ENCODE measurements at places on chromosomes 3 and 15.
A peak's percentile ranks its signal among the peaks of the same experiment; 100 is the strongest.

DNA sequence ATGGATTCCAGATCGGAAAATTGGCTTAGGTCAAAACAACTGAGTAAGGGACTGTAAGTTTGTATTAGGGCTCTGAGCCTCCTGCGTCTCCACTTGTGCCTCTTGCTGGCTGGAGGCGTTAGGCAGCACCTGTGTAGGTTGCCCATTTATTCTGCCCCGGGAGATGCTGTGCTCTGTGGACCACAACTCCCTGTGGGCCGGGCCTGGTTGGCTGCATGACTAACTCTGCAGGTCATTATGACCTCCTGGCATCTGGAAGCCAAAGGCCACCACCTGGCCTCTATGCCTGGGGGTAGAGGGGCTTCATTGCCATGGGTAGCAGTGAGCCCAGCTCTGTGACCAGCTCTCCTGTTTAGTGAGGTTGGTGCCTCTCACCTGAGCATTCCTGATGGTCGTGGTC, 36.0 kb upstream of the BDH1 start:
- no peak overlapping the region for H3K4me3 ChIP-seq
- H3K36me3 ChIP-seq: no peaks in the 10 kb centered on the region
- H3K27ac ChIP-seq: no peak overlapping the region

DNA sequence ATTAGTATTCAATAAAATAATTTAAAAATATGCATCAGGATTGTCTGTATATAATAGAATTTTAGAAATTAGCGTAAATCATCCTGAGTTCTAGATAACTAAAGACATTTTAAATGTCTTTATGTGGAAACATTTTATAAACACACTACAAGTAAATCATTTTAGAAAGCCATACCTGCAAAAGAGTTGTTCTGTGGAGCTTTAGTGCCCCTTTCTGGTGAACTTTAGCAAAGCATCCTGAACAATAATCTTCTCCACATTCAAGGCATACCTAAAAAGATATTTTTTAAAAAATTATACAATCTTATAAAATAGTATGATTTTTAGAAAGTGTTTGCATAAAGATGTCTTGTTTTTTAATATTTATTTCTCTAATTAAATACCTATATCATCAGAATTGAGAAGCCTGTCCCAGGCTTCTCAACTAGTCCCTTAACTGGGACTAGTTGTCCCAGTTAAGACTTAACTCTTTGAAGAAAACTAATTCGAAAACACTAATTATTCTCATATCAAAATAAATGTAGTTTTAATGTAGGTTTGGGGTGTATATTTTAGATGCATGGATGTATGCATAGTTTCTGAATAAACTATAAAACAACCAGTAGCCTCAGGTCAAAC, 29.7 kb downstream of the ZBBX start:
- H3K4me1 ChIP-seq: no peaks in the 10 kb centered on the region
- no peaks in the 10 kb centered on the region for H3K36me3 ChIP-seq
- no peak for DNase-seq
- no peak overlapping the region for H3K27ac ChIP-seq

DNA sequence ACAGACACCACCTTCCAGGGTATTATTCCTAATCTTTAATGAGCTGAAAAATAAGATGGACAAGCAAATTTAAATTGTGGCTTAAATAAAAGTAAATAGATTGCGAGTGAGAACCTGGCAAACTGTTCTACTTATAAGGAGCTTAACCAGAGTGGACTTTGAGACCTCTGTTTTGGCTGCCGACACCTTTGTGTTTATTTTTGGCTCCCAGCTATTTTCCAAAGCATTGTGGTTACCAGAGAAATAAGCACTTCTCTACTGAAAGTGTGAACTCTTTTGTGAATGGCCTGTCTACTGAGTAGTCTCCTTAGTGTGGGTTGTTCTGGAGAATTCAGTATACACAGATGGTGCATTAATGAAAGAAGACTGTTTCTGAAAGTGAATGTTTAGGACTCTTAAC, 109.4 kb downstream of the ATP8B4 start:
- H3K27me3 ChIP-seq: no peaks in the 10 kb centered on the region
- no peak overlapping the region for H3K27ac ChIP-seq
- no peaks in the 10 kb centered on the region for H3K36me3 ChIP-seq
- DNase-seq: no peak

DNA sequence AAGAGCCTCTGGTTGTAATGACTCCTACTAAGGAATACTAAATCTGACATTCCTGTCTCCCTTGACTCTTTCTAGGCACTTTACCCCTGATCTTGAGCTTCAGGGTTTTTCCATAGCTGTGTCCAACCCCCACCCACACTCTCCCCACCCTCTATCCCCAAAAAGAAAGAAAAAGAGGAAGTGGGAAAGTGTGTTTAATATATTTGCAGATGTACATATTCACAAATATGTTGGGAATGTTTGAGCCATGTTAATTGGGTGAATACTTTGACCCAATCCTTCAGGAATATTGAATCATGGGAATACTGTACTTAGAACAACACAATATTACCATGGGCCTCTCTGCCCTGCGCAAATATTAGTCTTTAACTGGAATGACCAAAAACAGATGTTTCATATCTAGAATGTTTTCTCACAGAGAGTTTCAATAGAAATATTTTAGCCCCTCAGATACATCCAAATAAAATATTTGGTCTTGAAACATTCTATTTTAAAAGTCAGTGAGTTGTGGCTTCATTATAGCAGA, 19.8 kb upstream of the PFN2 start:
- no peak overlapping the region for H3K4me3 ChIP-seq
- no peak for DNase-seq
- H3K4me1 ChIP-seq: peaks cover 32% of the 10 kb centered on the region
- peaks cover 17% of the 10 kb centered on the region for H3K36me3 ChIP-seq
- no peak overlapping the region for H3K27ac ChIP-seq

DNA sequence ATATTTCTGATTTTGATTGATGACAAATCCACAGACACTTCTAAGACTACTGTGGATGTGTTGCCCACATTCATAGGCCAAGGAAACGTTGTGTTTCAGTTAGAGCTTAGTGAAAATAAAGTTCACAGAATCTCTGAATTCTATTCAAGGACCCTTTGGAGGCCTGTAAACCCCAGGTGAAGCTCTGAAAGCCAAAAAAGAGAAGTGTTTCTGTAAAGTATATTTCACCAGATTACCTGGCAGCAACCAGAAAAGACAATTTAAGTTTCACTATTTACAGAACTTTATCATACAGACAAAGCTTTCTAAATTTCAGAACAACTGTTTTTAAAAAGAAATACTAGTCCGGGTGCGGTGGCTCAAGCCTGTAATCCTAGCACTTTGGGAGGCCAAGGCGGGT, 2.6 kb downstream of the CLPX start:
- no peaks in the 10 kb centered on the region for H3K27me3 ChIP-seq
- no peak for DNase-seq
- peaks cover 15% of the 10 kb centered on the region for H3K4me1 ChIP-seq
- H3K27ac ChIP-seq: no peak overlapping the region
- peak overlapping the region; percentile 96 for H3K4me3 ChIP-seq

DNA sequence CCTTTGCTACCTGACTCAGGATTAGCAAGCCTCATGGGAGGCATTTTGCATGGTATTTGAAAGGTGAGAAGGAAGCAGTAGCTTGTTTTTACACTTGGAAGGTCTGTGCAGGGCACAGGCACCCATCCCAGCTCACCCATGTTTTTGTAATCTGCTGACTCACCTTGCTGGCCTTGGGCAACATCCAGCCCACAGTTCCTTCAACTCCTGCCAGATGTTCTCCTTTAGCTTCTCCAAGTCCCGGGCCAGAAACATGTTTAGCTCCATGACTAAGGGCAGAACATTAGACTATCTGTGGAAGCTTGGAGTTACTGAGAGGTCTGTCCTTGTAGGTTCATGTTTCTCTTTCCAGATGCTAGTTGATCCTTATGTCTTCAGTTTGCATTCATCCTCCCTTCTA, 12.4 kb upstream of the ZNF770 start:
- no peak for DNase-seq
- H3K36me3 ChIP-seq: peaks cover 2% of the 10 kb centered on the region

DNA sequence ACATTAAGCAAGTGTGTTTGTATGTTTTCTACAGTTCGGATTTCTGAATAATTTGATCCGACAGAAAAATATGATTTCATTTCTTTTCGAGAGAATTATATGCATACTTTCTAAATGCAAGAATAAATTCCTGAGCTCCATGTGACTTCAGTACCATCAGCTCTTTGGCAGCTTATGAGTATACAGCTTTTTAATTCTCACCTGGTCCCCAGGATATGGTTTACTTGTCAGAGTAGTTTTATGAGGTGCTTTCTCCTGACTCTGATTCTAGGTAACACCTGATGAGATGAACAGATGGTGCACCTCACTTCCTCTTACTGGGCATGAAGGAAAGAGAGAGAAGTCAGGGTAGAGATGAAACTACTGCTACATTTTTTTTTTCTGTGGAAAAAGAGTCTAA, 3.1 kb downstream of the HGD start:
- no peak for DNase-seq
- no peak overlapping the region for H3K4me3 ChIP-seq
- peaks cover 84% of the 10 kb centered on the region for H3K4me1 ChIP-seq
- peak overlapping the region; percentile 100 for H3K27ac ChIP-seq
- H3K27me3 ChIP-seq: no peaks in the 10 kb centered on the region
